ENCODE measurements at places on chromosomes 11 and 22.

GRCh38 chr11:73423506-73423905, 47.3 kb downstream of the RELT start:
- no peak for DNase-seq

DNA sequence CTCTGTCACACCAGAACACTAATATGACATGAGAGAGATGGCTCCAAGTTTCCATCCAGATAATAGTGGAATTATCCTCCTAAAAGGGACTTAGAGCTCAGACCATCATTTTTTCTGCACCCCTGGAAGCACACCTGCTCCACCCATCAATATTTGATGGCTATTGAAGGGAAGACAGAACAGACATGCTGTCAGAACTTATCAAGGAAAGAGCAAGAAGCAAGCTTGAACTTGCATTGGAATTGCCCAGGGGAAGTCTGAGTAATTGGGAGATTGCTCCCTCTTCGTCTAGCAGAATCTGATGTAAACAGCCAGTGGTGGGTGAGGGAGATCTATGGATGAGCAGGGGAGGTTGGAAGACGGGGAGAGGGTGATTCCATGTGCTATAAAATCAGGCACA, 874.4 kb upstream of the TENM4 start:
- DNase-seq = no peak

DNA sequence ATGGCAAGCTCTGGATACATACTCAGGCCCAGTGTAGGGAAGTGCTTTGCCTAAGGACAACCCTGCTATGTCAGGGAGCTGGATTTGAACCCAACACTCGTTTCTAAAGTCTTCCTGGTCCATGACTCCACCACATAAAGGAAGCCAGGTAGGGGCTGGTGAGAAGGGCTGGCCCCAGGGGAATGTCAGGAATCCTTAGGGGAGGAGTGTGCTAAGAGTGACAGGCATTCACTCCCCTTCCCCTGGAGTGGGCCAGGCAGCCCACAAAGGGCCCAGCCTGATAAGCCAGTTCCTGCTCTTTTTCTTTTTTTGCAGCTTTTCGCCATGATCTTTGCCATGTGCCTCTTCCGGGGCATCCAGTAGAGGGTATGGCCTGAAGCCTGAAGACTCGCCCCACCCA, 21.9 kb downstream of the TP53I11 start:
- DNase-seq = no peak

DNA sequence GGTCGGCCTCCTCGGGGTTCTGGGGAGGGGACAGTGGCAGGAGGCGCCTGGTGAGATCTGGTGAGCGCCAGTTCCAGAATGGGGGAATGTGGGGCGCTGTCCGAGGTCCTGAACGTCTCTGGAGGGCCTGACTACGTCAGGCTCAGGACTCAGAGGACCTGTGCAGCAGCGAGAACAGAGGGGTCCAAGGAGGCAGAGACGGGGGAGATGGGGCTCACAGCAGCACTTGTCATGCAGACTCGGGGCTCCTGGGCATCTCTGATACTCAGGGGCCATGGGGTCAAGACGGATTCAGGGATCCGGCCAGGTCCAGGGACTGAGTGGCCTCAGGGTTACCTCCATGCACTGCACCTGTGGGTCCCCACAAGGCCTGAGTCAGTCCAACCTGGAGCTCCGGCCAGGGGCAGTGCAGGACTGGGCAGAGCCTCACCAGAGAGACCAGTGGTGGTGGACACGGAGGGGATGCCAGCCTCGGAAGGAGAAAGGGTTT, 92.2 kb downstream of the BRD1 start:
- no peak for DNase-seq

- DNase-seq = no peak
These were observed 6.1 kb upstream of the APOL3 start for GRCh38 chr22:36166518-36167220.

DNA sequence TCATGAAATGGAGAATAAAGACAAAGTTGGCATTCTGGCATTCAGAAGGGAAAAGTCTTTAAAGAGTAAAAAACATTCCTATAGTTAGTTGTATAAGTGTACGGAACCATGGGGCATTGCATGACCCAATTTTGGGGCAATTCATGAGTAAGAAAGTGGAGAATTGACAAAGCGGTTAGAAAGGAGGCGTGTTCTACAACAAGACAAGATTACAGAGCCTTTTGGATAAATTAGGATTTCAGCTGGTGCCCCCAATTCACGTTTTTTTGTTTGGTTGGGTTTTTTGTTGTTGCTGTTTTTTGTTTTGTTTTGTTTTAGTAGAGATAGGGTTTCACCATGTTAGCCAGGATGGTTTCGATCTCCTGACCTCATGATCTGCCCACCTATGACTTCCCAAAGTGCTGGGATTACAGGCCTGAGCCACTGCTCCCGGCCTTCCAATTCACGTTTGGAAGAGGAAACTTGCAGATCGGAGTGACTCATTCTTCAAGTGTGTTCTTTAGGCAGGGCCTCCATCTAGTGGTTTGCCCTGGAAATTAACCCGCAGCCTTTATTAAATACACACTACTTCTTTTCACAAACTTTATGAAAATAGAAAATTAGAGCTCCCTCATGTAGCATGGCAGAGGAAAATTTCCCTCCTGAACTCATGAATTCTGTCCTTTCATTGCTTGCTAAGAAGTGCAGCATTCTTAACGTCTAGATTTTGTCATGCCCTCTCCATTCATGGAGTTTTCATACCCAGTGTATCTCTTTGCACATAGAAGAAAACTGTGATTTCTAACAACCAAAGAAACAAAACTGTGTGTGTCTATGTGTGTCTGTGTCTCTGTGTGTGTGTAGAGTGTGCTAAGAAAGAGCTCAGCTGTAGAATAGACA, 118.1 kb downstream of the BBOX1 start:
- DNase-seq = peak; percentile 5

- no peak for DNase-seq
These were observed 8.5 kb downstream of the PAX6 start for GRCh38 chr11:31802609-31802989.

DNA sequence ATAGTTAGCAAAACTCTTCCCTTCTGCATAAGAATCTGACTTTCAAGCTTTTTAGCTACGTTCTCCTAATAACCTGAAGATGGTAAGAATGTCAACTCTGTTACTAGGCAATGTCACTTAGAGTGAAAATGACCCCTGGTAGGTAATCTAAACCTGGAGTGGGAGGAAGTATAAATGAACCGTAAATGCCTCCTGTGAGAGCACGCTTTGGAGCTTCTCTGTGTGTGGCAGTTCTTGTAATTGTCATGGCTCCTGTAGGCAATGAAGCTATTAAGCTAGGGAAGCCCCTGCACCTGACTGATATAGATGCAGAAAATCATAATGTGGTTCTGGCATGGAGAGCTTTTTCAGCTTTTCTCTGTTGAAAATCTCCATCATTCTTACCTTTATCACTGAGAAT, 29.4 kb downstream of the CALCA start:
- no peak for DNase-seq

- DNase-seq = no peak
These were observed 65.5 kb upstream of the NUP160 start for GRCh38 chr11:47913529-47914244.

GRCh38 chr11:71144736-71145135, 107.6 kb downstream of the SHANK2 start:
- DNase-seq = no peak

DNA sequence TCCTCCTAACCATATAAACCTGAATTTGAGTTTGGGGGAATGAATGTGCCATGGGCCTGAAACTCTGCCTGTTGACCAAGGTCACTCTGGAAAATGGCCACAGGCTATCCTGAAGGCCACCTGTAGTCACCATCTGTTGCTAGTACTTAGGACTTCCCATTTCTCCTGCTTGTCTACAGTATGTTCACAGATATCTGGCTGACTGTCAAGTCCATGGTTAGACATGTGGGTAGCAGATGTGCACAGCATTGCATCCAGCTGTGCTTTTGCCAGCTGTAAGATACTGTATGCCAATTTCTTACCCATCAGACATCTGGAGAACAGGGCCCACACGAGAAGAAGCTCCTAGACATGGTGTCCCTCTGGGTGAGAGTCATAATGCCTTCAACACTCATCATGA, 475.4 kb downstream of the INSC start:
- no peak for DNase-seq

DNA sequence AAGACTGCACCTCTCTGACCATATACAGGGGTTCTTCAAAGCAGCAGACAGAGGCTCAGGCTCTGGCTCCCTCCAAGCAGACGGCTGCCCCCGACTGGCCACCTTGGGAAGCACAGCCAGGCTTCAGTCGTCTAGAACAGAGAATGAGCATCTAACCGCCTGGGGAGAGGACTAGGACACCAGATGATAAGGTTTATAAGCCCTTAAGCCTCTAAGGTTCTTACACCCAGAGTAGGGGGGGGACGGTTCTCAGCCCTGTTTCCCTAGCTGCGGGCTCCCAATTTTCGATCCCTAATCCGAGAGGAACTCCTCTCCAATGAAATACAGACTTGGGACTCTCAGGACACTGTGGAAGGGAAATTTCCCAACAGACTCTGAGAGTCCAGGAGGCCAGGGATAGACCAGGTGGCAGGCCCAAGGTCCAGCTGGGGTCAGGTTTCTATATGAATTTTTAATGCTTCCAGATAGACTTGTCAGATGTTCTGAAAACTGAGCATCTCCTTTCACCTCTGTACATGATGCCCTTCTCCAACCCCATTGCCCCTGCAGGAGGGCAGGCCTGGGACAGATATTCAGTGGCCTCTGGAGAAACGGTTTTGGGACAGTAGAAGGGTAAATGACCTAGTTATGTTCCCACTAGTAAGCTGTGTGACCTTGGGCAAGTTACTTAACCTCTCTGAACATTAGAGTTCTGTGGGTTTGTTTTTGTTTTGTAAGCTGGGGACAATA, 20.2 kb downstream of the RTN4RL2 start:
- peak; percentile 46 for DNase-seq

DNA sequence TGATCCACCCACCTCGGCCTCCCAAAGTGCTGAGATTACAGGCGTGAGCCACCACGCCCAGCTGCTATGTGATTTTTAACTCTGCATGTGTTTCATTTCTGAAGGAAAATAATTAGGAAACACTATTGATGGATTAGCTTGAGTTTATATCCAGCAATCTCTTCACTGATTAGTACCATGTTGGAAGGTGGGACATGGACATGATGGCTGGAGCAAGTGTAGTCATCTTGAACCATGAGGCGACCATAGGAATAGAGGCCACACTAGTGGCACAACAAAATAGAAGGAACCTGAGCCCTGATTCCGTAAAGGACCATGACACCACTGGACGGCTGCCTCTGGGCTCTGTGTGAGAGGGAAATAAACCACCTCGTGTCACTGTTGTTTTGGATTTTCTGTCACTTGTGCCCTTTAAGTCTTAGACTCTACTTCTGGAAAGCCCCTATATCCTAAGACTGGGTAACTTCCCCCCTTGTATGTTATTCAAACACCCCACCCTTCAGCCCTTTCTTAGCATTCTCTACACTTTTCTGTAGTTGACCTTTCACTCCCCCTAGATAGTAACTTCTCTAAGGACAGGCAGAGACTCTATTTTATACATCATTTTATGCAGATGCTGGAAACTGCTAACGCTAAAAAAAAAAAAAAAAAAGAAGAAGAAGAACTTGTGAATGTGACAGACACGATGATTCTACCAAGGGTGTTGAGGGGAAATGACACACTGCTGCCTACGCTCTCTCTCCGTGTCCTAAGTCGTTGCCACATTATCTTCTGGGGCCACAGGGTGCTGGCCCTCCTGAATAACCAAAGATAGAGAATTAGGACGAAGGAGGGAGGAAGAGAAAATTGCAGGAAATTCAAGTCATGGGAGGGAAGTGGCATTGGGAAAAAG, 2.7 kb upstream of the VPS37C start:
- DNase-seq = no peak

DNA sequence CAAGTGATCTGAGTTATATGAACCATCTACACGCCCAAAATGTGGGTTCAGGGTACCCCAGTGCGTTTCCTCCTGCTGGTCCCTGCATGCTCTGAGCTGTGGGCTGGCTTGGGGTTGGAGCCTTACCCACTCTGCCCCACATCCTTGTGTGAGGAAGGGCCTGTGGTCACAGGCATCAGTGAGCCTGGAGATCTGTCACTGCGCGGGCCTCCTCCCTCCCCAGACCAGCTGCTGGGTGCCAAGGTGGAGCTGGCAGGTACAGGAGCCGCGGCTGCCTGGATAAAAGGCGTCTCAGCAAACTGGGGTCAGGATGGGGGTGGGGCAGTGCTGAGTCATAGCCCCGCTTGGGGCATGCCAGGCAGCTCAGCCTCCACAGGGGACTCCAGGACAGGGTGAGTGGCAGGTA, 17.9 kb downstream of the GNAZ start:
- no peak for DNase-seq

DNA sequence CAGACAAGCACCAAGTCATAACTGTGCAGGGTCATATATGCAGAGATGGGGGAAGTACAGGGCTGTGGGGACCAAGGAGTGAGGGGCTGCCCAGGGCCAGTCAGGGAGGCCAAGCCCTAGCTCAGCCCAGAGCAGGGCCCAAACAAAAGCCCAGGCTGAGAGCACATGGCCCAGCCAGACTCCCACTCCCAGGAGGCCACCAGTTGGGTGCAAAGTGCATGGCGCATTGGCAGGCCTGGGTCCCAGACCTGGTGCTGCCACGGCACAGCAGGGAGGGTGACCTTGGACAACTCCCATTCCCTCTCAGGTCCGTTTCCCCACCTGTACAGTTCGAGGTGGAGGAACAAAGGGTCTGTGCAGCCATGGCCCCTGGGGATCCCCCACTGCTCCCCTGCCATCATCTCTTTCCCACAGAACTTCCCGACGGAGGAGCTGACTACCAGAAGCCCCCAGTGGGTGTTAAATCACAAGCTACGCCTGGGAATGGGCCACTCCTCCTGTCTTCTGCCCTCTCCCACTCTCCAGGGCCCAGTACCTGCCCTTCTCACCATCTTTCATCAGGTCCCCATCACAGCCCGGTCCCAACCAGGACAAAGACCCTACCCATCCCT, 608 bp downstream of the NIPSNAP1 start:
- no peak for DNase-seq

DNA sequence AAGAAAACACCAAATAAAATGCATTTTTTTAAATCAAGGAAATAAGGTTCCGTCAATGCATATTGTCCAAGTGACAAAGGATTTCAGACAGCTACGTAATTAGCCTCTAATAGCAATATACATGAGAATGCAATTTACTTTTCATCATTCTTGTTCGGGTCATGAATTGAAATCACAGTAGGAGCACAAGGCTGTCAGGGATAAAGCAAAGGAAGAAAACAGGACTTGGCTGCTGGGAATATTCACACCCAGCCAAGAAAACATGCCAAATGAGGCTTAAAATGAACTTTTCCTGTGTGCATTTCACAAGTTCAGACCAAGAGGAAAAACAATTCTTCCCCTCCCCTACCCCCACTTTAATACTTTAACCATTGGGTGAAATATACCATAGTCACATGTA, 188.6 kb downstream of the CWF19L2 start:
- no peak for DNase-seq

Measured in NCI-H510A (cell line).